ENCODE measurements at places on chromosomes 3 and 15.
A peak's percentile ranks its signal among the peaks of the same experiment; 100 is the strongest.

- peak; percentile 13 for DNase-seq
These were observed 4.5 kb downstream of the LRRC31 start for GRCh38 chr3:169865176-169865767.

- DNase-seq = no peak
These were observed 195.9 kb upstream of the TBC1D5 start for GRCh38 chr3:17938313-17938712.

DNA sequence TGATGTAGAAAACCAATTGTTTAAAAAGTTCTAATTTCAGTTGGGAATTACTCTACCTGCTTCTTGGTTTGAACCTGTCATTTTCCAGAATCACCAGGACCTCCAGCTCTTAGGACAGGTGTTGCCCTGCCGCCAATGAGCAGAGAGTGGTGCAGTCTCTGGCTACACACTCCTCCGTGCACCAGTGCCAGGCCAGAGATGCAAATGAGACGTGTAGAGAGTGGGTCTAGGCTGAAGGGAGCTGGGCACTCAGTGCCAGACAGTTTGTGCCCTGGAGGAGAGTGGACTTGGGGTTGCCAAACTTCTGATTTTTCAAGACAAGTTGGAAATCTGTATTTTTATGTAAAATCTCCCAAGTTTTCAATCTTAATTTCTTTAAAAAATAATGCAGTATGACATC is 566.2 kb downstream of the MAGI1 start:
- DNase-seq = no peak

GRCh38 chr15:74180881-74181602 is 7.5 kb downstream of the ISLR start:
- no peak for DNase-seq

DNA sequence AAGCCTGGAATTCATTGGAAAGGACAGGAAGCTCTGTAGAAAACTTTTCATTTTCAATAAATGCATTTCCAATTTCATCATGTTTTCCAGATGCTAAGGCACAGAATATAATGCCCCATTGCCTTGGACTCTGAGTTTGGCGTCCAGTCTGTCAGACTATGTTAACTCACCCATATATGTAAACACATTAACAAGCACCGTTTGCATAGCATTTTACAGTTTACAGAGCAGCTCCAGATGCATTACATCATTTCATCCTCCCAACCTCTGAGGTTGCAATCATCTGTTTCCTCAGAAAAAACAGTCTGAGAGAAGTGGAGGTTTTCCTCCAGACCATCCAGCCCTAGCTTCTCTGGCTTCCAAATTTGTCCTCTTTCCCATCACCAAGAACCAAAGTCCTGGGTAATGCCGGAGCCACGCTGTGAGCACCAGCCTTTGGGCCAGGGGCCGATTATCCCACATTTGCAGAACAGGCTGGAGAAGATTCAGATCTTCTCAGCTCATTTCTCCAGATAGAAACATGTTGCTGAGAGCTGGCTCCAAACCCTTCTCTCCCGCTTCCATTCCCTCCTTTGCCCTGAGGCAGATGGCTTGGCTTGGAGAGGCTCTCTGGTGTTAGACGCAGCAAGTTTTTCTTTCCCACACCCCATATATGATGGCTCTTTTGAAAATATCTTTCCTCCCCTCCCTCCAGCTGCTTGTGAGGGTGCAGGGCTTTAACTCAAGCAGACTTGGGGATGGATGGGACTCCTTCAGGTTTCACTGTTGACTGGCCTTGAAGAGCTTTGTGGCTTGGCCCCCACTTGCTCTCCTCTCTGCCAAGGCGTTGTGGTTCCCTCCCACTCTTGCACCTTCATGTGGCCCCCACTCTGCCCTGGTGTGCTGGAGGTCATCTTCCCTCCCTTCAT is 26.0 kb downstream of the CYP19A1 start:
- DNase-seq = no peak

DNA sequence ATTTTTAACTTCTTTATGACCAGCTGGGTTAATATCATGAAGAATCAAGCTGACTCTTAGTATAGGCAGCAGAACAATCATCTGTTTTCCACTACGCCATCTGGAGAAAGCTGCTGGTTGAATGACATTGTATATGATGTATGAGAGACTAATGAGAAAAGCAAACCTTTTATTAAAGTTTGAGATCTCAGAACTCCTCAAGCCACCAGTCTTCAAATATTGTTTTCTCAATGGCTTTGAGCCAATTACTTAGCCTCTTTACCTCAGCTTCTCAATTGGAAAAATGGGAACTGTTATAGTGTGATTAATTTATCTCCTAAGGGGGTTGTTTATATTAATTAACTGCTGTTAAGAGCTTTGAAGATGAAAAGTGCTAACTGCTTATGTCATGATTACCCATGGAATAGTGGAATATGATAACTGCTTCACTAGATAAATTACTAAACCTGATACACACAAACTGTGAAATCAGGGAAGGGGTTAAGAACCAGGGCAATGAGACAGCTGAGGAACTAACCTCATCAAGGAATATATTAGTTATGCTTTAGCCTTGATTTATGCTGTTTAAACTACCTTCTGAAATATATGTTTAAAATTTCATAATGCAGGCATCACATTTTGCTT is 330.1 kb downstream of the SOX2 start:
- no peak for DNase-seq

DNA sequence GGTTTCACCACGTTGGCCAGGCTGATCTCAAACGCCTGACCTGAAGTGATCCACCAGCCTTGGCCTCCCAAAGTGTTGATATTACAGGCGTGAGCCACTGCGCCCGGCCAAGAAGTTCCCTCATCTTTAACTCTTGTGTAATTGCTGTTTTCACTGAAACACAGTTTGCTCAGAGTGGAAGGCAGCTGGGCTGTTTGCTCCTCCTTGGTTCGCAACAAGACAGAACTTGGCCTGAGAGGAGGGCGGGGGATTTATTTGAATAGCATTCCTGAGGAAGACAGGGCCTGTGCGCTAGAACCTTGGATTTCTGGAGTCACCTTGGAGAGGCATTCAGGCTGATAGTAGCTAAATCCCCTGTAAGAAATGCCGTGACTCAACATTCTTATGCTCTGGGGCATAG is 226.7 kb upstream of the MCTP2 start:
- no peak for DNase-seq

DNA sequence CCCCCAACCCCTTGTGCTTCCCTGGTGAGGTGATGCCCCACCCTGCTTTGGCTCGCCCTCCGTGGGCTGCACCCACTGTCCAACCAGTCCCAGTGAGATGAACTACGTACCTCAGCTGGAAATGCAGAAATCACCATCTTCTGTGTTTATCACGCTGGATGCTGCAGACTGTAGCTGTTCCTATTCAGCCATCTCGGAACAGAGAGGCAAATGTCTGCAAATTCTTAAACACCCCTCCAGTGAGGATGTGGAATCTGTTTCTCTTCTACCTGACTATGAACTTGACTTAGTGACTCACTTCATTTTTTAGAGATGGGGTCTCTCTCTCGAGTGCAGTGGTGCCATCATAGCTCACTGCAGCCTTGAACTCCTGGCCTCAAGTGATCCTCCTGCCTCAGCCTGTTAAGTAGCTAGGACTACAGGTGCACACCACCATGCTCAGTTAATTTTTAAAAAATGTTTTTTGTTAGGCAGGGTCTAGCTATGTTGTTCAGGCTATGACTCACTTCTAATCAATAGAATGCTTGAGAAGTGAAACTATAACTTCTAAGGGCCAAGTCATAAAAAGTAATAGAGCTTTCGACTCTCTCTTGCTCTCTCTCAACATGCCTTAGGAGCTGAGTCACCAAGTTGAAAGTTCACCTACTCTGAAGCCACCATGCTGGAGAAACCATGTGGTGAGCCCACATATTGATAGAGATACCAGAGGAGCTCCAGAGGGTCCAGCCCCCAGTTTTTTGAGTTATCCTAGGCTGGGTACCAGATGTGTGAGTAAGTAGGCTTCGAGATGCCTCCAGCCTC is 11.5 kb upstream of the PARP14 start:
- no peak for DNase-seq

GRCh38 chr3:106533093-106533787 is 664.4 kb upstream of the CBLB start:
- DNase-seq = no peak

DNA sequence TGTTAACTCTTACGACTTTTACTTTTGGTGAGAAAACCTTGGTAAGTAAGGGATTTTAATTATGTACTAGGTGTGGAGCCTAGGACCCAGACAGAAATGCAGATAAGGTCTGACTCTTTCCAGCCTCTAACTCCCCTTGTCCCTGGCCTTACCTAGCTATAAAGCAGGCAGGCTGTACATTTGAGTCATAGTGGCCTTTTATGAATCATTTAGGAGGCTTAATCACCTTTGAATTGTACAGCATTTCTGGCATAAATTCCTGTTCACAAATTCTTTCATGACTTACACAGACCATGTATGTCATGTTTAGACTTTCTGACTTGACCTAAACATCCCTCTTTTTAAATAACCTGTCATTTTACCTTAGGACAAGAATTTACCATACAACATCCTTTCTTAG is 47.4 kb downstream of the CHCHD4 start:
- no peak for DNase-seq

- no peak for DNase-seq
These were observed 592.5 kb upstream of the GOLIM4 start for GRCh38 chr3:168688267-168688666.

DNA sequence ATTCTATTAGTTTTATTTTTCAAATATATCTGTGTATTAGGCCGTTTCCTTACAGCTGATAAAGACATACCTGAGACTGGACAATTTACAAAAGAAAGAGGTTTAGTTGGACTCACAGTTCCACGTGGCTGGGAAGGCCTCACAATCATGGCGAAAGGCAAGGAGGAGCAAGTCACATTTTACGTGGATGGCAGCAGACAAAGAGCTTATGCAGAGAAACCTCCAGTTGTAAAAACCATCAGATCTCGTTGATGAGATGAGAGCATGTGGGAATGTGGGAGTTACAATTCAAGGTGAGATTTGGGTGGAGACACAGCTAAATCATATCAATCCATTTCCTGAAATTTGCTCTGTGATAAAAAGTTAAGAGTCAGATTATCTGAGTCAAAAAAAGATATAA is 2.3 kb upstream of the GOLGA8A start:
- DNase-seq = no peak

GRCh38 chr3:101281521-101282030 is 38.8 kb downstream of the IMPG2 start:
- DNase-seq = no peak

GRCh38 chr15:101492766-101493692 is 3.5 kb upstream of the PCSK6 start:
- no peak for DNase-seq

DNA sequence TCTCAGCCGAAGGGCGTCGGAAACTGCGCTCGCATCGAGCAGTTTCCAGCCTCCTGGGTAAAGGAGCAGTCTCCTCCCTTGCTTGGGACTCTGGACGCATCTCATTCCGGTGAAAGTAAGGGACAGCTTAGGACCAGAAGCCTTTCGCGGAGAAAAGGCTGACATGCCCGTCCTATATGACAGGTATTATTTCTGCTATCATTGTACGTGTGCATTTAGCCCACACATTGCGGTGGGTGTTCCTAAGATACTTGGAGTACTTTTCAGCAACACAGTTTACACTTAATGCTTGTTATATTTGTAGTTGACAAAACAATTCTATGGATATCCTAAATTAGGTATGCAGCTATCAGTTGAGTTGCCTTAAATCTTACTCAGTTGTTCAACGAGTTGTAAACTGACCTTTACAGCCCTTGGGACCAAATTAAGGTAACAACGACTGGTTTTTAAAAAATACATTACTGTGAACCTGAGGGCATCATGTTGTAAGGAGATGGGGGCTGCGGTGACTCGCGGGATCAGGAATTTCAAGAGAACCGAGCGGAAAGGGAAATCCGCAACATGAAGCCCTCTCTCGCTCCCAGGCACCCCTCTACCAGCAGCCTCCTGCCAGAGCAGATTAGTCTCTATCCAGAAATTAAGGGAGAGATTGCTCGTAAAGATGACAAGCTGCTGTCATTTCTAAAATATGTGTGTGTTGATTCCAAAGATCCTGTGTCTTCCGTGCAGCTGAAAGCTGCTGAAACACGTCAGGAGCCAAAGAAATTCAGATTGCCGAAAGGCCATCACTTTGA is 632 bp upstream of the COPS2 start:
- DNase-seq = no peak

- no peak for DNase-seq
These were observed 40.1 kb upstream of the RASGRF1 start for GRCh38 chr15:79130535-79131130.

GRCh38 chr3:149145974-149146373 is 16.5 kb downstream of the HPS3 start:
- DNase-seq = no peak

DNA sequence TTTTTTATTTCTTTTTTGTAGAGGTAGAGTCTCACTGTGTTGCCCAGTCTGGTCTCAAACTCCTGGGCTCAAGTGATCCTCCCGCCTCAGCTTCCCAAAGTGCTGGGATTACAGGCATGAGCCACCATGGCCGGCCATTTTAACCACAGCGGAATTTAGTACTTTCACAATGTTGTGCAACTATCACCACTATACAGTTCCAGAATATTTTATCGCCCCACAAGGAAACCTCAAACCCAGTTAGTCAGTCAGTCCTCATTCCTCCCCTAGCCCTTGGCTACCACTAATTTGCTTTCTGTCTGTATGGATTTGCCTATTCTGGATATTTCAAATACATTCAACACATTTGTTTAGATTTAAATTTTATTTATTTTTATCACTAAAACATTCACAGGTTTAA is 15.5 kb upstream of the HOMER2 start:
- no peak for DNase-seq

- DNase-seq = no peak
These were observed 434.1 kb downstream of the OCA2 start for GRCh38 chr15:27665002-27665401.

DNA sequence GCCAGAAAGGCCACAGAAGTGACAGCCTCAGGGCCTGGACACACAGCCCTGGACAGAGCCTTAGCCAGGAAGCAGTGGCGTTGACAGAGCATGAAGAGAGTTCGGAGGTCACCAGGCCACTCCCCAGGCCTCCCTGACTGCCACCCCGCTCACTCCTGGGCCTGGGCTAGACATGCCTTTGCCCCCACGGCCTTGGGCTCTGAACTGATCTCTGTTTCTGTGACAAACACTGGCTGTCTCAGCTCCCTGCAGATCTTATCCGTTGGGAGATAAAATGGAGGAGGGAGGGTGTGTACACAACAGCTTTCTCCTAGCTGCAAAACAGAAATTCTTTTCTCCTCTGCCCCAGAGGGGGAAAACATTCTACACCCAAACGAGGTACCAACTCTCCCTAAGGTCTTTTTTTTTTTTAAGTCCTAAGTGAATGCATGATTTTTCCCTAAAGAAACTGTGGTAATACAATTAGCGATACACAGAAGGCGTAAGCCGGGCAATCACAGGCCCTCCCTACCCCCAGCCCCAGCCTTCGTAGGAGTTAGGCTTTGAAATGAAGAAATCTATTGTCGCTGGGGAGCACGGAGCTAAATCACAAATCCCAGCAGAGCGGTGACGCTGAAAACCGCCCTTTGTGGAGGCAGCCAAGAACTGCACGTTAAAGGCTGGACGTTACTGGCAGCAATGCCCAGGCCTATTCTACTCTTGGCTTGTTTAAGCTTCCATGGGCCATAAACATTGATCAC is 45.0 kb downstream of the SRGAP3 start:
- DNase-seq = no peak
